ENCODE measurements at places on chromosomes 6 and 20.

- no peak overlapping the region for H3K27ac ChIP-seq
- no peaks in the 10 kb centered on the region for H3K36me3 ChIP-seq
- DNase-seq, result no peak
- H3K27me3 ChIP-seq, result peaks cover 76% of the 10 kb centered on the region
These were observed 163.0 kb downstream of the SLC24A3 start for GRCh38 chr20:19375395-19375794.

- no peaks in the 10 kb centered on the region for H3K36me3 ChIP-seq
- no peak overlapping the region for H3K4me3 ChIP-seq
- H3K4me1 ChIP-seq, result peaks cover 10% of the 10 kb centered on the region
- DNase-seq, result no peak
- no peaks in the 10 kb centered on the region for H3K27me3 ChIP-seq
These were observed 108.5 kb upstream of the PRND start for GRCh38 chr20:4613184-4613583.

DNA sequence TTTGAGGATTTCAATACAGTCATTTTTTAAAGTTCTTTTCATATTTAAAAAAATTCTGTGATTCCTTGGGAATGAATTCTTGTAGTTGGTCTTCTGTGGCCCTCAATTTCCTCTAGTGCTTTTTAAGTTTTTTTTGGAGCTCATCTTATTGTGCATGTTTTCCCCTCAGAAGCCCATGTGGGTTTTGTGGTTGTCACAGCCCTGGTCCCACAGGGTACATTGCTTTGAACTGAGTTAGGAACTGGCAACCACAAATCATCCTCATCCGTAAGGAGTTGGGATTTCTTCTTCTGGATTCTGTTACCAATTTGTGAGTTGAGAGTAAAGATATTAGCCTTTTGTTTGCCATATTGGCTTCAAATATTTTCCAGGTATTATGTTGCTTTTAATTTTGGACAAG is 89.9 kb downstream of the AKAP7 start:
- no peaks in the 10 kb centered on the region for H3K27me3 ChIP-seq
- H3K36me3 ChIP-seq, result no peaks in the 10 kb centered on the region
- H3K4me3 ChIP-seq, result no peak overlapping the region
- H3K4me1 ChIP-seq, result no peaks in the 10 kb centered on the region

DNA sequence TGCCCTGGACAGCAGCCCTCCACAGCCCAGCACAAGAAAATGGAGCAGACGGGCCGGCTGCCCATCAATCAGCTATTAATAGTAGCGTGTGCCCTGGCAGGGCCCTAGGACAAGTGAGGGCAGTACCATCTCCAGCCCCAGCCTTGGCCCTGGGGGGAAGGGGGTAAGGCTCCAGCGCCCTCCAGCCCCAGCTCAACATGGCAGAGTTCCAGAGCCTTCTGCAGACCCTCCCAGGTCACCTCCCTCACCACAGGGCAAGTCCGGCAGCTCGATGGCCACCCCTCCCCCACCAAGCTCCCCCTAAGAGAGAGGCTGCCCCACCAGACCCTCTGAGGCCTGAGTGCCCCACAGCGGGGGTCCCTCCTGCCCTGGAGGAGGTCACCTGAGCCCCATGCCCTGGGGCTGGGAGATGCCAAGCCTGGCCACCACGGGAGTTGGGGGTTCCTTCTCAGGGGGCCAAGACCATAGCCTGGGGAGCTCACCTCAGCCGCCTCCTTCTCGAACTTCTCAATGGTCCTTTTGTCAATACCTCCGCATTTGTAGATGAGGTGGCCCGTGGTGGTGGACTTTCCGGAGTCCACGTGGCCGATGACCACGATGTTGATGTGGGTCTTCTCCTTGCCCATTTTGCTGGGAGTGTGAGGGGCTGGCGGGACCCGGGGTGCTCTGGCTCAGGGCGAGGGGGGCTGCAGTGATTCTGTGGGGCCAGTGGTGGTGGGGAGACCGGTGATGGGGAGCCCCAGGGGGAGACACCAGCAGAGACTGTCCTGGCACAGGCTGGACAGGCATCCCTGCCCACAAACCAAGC is 1.5 kb downstream of the EEF1A2 start:
- H3K27me3 ChIP-seq, result no peaks in the 10 kb centered on the region
- peak overlapping the region; percentile 84 for H3K4me3 ChIP-seq
- H3K4me1 ChIP-seq, result peaks cover 14% of the 10 kb centered on the region
- H3K27ac ChIP-seq, result no peak overlapping the region
- DNase-seq, result no peak

- no peak for DNase-seq
- no peak overlapping the region for H3K27ac ChIP-seq
- H3K27me3 ChIP-seq, result peaks cover 35% of the 10 kb centered on the region
- H3K4me1 ChIP-seq, result peaks cover 9% of the 10 kb centered on the region
These were observed 2.7 kb upstream of the PDRG1 start for GRCh38 chr20:31954500-31954899.

- no peaks in the 10 kb centered on the region for H3K4me1 ChIP-seq
- H3K4me3 ChIP-seq, result no peak overlapping the region
- no peaks in the 10 kb centered on the region for H3K36me3 ChIP-seq
- DNase-seq, result no peak
These were observed 2.2 kb downstream of the CPXM1 start for GRCh38 chr20:2798095-2798805.

DNA sequence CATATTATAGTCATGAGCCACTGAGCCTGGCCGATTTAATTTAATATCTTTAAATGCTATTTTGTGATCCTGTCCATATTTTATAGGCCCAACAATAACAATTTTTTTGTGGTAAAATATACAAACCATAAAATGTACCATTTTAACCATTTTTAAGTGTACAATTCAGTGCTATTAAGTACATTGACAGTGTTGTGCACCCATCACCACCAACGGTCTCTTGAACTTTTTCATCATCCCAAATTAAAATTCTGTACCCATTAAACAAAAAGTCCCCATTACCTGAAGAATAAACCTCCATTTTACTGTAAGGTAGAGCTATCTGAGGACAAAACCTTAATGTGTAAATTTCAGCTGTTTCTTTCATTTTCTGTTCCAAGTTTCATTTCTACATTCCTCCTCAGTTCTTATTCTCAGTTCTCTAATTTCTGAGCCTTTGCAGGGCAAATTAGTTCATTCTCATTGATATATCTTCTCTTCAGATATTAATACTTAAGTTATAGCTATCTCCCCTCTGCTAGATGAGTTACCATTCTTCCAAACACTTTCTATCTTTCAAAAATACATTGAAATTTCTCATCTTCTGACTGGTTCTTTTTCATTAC is 10.3 kb downstream of the MTO1 start:
- no peak for DNase-seq
- no peaks in the 10 kb centered on the region for H3K36me3 ChIP-seq
- no peaks in the 10 kb centered on the region for H3K27me3 ChIP-seq

DNA sequence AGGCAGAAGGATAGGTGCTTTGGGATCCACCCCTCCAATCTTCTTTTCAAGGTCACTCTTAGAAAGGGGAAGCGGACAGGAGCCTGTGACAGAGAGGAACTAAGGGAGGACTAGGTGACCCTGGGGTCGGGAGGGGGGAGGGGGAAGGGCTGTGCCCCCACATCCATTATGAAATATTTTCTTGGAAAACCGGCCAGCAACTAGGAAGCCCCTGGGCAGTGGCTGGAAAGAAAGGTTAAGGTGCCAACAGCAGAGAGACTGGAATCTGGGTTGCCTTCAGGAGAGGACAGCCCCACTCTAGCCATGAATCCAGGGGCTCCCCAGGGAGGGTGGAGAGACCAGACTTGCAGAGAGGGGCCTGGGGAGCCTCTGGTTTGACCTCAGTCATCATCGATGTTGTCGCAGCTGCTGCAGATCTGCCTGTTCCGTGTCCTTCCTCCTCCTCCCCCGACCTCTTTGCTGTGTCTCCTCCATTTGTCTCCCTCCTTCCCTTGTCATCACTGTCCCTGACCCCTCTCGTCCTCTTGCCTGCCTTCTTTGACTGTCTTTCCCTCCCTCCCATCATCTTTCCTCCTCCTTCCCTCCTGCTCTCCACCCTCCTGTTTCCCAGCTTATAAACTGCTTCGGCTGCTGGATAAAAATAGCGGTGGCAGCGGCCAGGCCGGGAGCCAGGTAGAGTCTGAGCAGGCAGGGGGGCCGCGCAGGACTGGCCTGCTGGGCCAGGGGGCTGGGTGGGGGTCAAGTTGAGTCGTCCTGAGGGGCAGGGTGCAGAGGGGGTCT is 3.2 kb downstream of the SLC29A1 start:
- no peak overlapping the region for H3K4me3 ChIP-seq
- H3K27me3 ChIP-seq, result no peaks in the 10 kb centered on the region

DNA sequence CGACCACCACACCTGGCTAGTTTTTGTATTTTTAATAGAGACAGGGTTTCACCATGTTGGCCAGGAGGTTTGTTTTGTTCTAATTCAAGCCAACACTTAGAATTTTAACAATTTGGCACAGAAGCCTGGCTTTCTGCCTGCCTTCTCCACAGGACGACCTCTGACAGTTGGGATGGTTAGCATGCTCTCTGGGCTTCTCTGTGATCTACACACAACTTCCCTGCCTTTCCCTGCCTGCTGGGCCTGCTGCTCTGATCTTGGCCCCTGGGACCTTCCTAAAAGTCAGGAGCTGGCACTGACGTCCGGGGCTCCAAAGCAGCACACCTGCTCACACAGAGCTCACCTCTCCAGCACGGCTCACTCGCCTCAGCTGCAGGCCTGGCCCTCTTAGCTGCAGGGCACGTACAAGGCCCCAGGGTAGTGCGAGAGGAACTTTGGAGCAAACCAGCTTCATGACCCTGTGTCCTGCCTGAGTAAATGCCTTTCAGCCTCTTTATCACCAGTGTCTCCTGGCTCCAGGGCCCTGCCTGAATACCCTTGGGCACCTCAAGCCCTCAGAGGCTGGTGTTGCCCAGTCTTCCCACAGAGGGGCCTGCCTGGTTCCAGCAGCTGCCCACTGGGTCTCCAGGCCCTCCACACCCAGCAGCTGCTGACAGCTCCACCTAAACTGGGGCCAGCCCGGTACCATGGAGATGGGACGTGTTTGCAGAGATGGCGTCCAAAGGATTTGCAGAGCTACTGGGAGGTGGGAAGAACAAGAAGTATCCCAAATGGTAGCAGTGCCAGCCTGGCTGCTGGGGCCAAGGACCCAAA is 96.0 kb downstream of the PSMB1 start:
- H3K4me1 ChIP-seq, result 0 out of 2 replicates have a peak, but pooled peaks cover 5% of the 10 kb centered on the region
- no peak overlapping the region for H3K4me3 ChIP-seq
- no peak for DNase-seq
- peaks cover 12% of the 10 kb centered on the region for H3K27me3 ChIP-seq

GRCh38 chr6:12467706-12468670 is 177.8 kb downstream of the EDN1 start:
- no peak for DNase-seq
- H3K27me3 ChIP-seq, result no peaks in the 10 kb centered on the region
- H3K4me1 ChIP-seq, result peaks cover 8% of the 10 kb centered on the region
- H3K27ac ChIP-seq, result no peak overlapping the region

DNA sequence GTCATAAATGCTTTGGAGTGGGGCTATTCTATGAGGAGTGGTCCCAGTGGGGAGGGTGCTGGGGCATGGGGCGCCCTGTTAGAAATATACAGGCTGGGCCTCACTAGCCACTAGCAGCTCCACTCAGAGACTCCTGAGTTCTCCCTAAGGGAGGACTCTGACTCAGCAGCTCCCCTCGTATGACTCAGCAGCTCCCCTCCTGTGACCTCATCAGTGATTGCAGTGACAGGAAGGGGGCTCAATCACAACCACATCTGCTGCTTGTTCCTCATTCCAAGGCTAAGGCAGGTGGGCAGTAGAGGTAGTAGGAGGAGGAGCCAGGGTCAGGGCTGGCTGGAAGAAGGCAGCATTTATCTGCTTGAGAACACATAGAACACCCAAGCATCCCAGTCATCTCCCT is 73.7 kb downstream of the PRND start:
- DNase-seq, result peak; percentile 73
- peaks cover 9% of the 10 kb centered on the region for H3K4me1 ChIP-seq
- peaks cover 6% of the 10 kb centered on the region for H3K36me3 ChIP-seq
- H3K27me3 ChIP-seq, result no peaks in the 10 kb centered on the region
- H3K27ac ChIP-seq, result no peak overlapping the region

DNA sequence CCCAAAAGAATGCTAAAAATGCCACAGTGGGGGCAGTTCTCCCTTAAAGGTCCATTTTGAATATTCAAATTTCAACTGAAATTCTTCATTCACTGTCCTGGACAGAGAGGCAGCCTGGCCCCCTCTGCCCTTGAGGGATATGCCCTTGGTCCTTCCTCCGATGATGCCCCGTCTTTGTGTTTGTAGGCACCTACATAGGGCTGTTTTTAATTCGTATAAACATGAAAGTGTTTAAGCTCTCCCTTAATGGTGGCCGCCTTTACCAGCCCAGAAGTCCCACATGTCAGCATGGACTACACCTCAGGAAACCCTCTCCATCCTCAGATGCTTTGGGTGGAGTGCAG is 70.2 kb downstream of the SSR1 start:
- peak overlapping the region; percentile 64 for H3K27ac ChIP-seq
- DNase-seq, result no peak
- H3K4me1 ChIP-seq, result peaks cover 26% of the 10 kb centered on the region
- H3K27me3 ChIP-seq, result no peaks in the 10 kb centered on the region

DNA sequence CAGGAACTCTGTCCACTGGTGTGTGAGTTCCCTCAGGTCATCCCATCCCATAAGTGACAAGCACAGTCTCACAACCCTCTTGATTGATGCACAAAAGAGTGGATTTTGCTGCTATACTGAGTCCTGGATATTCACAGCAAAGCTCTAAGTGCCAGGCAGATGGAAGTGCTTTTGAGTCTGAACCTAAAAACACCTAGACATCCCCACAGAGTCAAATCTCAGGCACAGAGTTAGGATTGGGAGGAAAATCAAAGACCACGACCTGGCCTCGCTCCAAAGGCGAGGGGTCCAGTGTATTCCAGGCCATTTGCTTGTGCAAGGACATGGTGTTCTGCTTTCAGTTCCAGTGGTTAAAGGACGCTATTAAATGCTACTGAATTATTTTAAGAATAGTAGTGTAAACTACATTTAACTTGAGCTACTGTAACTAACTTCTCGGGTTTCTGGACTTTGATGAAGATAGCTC is 56.8 kb downstream of the RREB1 start:
- 0 out of 2 replicates have a peak, but pooled peaks cover 8% of the 10 kb centered on the region for H3K36me3 ChIP-seq
- no peak overlapping the region for H3K4me3 ChIP-seq
- no peak for DNase-seq

- no peak overlapping the region for H3K4me3 ChIP-seq
- H3K27me3 ChIP-seq, result no peaks in the 10 kb centered on the region
- no peak overlapping the region for H3K27ac ChIP-seq
- DNase-seq, result no peak
These were observed 181.9 kb downstream of the ZFAND3 start for GRCh38 chr6:38001386-38001785.

DNA sequence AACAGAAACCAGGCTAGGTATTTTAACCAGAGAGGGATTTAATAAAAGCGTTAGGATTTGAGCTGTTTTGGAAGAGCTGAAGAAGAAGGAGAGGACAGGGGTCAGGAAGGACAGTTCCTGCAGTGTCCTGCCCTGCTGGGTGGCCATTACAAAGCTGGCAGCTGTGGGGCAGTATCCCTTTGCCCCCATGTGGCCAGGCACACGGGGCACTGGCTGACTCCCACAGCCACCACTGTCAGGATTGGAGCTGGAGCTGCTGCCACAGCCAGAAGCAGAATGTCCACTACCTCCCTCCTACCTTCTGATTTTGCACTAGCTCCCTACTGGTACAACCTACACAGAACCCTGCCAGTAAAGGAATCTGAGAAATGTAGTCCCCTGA is 46.5 kb downstream of the SLC22A3 start:
- no peak overlapping the region for H3K27ac ChIP-seq
- H3K4me1 ChIP-seq, result peaks cover 31% of the 10 kb centered on the region
- no peaks in the 10 kb centered on the region for H3K36me3 ChIP-seq
- DNase-seq, result no peak
- H3K27me3 ChIP-seq, result no peaks in the 10 kb centered on the region

Data from PC-3 (cell line).